ENCODE measurements at places on chromosomes 12 and 14.

GRCh38 chr12:107379852-107380567, 286.7 kb upstream of the CRY1 start:
- peak; percentile 56 for DNase-seq

DNA sequence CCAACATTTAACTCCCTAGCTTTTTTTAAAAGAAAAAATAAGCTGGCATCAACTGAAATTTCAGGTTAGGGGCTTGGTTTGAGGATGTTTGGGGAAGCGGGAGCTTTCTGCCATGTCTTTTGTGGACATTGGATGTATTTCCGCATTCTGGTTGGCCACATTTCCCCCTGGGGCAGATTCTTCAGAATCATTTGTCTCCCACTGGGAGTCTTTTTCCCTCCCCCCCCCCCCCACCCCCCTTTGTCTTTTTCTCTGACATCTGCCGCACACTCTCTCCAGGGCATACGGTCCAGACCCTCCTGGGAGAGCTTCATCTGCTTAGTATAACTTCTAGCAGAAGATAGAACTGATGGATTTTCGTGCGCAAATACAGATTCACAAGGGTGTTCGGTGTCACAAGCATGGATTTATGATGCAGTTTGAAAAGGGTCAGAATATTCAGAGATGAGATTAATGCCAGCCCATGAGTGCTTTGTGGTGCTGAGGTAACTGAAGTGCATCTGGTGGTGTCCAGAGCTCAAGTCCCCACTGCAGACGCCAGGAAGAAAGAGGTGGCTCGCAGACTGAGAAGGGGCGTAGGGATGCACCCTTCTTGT, 40.2 kb downstream of the ETV6 start:
- DNase-seq: peak; percentile 54

DNA sequence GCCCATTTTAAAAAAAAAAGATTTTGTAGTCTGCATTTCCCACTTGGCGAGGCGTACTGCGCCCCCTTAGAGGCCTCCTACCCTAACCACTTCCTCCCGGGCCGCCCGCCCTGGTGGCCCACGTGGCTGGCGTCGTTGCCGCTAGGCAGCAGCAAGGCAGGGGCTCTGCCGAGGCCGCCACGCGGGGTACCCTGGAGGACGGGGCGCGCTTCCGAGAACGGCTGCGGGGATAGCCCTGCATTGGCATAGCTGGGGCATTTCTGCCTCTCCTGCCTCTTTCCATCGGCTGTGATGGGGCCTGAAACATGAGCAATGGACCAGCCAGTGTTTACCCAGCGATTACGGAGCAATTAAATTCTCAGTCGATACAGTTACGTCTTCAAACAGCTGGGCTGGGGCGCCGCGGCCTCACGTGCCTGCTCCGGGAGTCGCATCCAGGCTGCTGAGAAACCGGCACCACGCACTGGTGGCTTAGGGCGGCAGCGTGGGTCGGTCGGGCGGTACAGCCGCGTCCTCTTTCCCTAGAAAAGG, 38.0 kb downstream of the IQSEC3 start:
- DNase-seq: peak; percentile 71

GRCh38 chr14:63296060-63296563, 22.6 kb downstream of the GPHB5 start:
- no peak for DNase-seq

- no peak for DNase-seq
Observed at GRCh38 chr14:100132903-100133510, 26.4 kb downstream of the DEGS2 start.

DNA sequence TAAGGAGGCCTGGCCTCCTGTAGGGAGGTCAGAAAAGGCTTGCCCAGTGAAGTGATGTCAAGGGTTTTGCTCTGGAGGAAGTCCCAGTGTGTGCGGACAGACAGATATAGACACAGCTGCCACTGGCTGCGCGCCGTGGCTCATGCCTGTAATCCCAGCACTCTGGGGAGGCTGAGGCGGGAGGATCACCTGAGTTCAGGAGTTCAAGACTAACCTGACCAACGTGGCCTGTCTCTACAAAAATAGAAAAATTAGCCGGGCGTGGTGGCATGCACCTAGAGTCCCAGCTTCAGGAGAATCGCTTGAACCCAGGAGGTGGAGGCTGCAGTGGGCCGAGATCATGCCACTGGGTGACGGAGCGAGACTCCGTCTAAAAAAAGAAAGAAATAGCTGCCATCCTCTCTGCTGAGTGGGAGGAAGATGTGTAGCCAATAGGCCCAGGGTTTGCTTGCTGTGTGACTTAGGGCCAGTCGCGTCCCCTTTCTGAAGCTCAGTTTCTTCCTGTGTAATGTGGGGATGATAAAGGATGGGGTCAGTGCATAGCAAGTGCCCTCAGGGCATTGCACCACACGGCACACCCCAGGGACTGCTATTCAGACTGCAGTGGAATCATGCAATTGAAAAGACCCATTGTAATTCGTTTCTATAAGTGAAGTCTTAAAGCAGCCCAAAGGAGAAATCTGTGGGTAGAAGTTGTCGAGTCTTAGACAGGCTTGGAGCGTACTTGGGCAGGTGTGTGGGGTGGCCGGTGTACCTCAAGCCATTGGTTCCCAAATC, 18.7 kb upstream of the MLEC start:
- DNase-seq: no peak

- DNase-seq: no peak
Observed at GRCh38 chr14:42860371-42860770, 1253.7 kb downstream of the LRFN5 start.

DNA sequence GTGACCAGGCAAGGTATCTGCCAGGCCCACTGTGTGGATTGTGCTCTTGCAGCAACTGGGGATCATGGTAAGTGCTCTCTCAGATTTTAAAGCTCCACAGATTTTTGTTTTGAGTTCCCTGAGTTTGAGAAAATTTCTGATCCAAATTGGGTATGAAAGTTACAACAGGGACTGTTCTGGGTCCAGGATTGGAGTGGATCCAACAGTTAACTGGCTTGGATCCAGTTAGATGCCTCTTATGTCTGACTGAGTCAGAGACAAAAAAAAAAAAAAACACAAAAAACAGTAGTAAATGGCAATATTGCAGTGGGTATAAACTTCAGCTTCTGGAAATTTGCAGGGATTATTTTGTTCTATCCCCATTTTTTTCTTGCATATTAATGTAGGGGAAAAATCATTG, 598.8 kb downstream of the C12orf50 start:
- no peak for DNase-seq

DNA sequence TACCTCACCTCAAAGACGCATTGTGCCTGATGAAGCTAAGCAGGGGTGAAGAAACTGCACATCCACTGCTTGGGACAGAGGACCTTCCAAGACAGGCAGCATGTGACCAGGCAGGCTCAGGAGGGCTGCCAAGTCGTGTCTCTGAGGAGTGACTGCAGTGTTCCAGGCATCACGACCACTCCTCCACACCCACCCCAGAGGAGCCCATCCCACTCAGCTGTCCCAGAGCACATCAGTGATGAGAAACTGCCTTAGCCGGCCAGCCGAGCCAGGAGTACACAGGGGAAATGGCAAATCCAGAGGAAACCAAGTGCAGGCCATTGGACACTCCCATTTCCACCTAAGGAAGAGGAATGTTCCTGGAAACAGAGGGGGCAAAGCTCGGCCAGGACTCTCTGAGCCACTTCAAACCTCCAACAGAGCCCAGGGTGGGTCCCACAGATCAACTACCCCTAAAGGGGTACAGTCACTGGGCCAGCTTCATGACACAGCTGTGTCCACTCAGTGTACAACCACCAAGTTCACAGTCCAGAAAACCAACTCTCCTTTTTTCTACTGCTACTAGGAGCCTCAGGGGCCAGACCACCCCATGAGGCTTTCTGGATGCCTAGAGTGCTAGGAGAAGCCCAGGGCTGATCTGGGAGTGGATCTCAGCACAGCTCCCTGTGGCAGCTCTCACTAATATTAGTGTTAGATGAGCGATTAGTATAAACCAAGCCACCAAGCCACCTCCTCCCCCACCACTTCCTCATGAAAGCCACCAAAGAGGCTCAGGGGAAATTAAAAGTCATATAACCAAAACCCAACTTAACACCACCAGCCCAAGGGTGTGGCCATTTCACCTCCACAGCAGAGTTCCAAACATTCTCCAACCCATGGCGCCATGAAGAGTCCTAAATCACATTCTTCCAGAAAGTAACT, 15.4 kb downstream of the PXN start:
- DNase-seq: no peak

GRCh38 chr12:32419520-32419960, 20.2 kb downstream of the FGD4 start:
- DNase-seq: peak; percentile 25

- DNase-seq: no peak
Observed at GRCh38 chr14:64954491-64955240, 12.1 kb upstream of the GPX2 start.

GRCh38 chr14:70595443-70596185, 4.8 kb downstream of the MED6 start:
- DNase-seq: no peak

GRCh38 chr12:48198672-48198971, 4.5 kb downstream of the OR10AD1 start:
- no peak for DNase-seq

GRCh38 chr12:95859344-95859816, 628 bp downstream of the SNRPF start:
- peak; percentile 42 for DNase-seq

- DNase-seq: no peak
Observed at GRCh38 chr12:6618483-6619225, 11.5 kb upstream of the CHD4 start.

GRCh38 chr14:42944284-42944683, 1337.6 kb downstream of the LRFN5 start:
- no peak for DNase-seq

DNA sequence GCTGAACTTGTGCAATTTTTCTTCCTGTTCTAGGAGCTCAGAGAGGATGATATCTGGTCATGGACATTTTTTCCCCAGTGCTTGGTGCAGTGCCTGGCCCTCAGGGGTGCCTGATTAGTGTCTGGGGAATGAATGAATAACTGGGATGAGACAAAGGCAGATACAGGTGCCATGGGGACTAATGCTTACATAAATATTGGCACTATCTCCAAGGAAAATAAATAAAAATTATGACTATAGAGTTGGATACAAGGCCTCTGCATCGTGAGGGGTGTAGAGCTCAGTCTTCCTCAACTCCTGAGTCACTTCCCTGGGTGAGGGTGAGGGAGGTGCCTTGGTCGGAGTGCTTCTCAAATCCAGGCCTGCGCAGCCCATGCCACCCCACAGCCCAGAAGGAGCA, 188.6 kb downstream of the KCNA5 start:
- DNase-seq: no peak

- DNase-seq: peak; percentile 26
Observed at GRCh38 chr14:68364792-68365192, 428.1 kb downstream of the ZFP36L1 start.

- DNase-seq: no peak
Observed at GRCh38 chr14:102503641-102504327, 5.8 kb downstream of the ANKRD9 start.

- DNase-seq: no peak
Observed at GRCh38 chr14:104903990-104904389, 20.7 kb upstream of the PLD4 start.

GRCh38 chr12:1926251-1926657, 7.8 kb upstream of the CACNA2D4 start:
- DNase-seq: no peak

GRCh38 chr14:86654558-86655184, 1124.7 kb downstream of the FLRT2 start:
- peak; percentile 78 for DNase-seq
